ENCODE measurements at places on chromosomes 3 and 15.
A peak's percentile ranks its signal among the peaks of the same experiment; 100 is the strongest.

DNA sequence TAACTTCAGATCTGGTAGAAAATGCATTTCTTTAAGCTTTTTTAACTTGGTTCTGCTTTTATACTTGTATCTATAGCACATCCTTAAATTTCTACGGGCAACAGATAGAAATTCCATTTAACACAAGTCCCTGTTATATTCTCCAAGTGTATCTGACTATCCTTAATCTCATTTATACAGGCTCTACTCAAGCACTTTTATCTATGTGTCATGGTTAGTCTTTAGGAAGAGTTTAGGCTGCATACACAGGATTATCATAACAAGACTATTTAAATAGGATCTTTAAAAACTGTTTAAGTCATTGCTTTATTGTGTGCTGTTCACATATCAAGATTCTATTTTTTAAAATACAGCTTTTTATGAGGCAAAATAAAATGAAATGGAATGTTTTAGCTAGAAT lies 52.7 kb downstream of the SETD5 start:
- no peak for DNase-seq

DNA sequence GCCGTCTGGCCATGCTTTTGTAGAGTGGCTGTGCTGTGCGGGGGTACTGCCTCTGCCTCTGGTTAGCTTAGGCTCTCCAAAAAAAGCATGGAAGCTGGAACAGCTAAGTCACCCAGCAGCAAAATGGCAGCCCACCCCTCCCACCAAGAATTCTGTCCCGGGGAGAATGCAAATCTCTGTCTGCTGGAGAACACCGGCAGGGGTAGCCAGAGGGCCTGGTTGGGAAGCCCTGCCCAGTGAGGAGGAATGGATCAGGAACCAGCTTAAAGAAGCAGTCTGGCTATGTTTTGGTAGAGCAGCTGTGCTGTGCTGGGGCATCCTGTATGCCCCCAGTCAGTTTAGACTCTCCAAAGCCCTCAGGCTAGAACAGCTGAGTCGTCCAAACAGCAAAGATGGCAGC lies 56.2 kb upstream of the PTPRG start:
- no peak for DNase-seq

- DNase-seq: no peak
Observed at GRCh38 chr3:195897853-195898415, 10.4 kb downstream of the TNK2 start.

- DNase-seq: no peak
Observed at GRCh38 chr3:183142199-183142598, 20.3 kb downstream of the LAMP3 start.

GRCh38 chr3:66751842-66752241 lies 246.3 kb upstream of the KBTBD8 start:
- DNase-seq: no peak

- no peak for DNase-seq
Observed at GRCh38 chr15:25849157-25849921, 13.8 kb downstream of the ATP10A start.

DNA sequence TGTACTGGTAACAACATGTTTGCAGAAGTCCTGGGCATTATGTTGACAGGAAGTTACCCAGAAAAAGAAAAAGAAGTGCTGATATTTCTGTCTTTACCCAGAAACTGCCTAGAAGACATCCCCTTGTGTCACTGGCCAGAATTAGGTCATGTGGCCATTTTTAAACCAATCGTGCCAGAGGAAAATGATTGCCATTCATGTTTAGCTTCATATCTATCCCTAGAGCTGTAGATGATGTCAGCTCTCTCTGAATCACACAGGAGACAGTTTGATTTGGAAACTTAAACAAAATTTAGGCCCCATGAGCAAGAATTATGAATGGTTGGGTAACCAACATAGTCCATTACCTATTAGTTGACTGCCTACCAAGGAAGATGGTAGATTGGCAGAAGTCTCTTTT lies 8.9 kb upstream of the PLOD2 start:
- no peak for DNase-seq

GRCh38 chr15:58515807-58516206 lies 84.0 kb downstream of the LIPC start:
- DNase-seq: peak; percentile 18

DNA sequence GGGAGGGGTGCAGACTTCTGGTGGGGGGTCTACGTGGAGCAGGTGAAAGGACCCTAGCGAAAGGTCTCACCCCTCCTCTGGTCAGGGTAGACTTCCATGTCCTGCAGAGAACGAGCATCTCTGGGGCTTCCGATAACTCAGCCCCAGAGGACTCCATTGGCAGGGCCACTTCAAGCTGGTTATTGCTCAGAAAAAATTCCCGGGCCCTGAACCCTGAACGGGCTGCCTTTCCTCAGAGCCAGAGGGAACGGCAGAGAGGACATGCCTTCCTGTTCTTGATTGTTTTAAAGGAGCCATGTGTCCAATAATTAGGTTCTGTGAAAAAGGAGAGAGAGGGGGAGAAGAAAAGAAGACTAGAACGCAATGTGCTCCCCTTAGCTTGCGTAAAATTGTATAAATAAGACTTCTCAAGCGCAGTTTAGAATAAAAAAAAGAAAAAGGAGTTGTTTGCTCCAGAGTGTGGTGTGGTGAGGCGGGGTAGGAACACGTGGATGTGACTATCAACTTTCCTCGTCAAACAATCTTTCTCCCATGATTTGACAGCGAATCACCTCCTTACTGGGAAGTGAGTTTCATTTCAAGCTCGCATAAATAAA lies 193.4 kb upstream of the UBE2E1 start:
- DNase-seq: no peak

- DNase-seq: no peak
Observed at GRCh38 chr15:66838671-66839239, 136.7 kb downstream of the SMAD6 start.

GRCh38 chr3:146705225-146705624 lies 100.1 kb upstream of the PLSCR5 start:
- DNase-seq: no peak

- no peak for DNase-seq
Observed at GRCh38 chr15:52566889-52567288, 1.9 kb downstream of the ARPP19 start.

- no peak for DNase-seq
Observed at GRCh38 chr3:53803124-53803815, 42.9 kb downstream of the CHDH start.

- no peak for DNase-seq
Observed at GRCh38 chr15:33746203-33746602, 222.1 kb upstream of the CHRM5 start.

GRCh38 chr15:33425142-33425541 lies 114.4 kb downstream of the RYR3 start:
- DNase-seq: no peak

DNA sequence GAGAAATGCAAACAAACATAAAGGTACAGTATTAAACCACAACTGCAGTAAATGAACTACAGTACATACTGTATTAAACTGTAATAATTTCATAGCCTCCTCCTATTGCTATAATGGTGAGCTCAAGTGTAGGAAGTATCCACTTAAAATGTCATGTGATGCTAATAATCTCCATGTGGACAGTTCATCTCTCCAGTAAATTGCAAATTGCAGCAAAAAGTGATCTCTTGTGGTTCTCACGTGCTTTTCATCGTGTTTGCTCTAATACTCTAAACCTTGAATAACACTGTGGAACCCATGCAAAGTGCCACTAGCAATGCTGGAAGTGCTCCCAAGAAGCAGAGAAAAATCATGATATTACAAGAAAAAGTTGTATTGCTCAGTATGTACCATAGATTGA lies 9.2 kb upstream of the FNDC3B start:
- no peak for DNase-seq

GRCh38 chr15:37764733-37765191 lies 169.7 kb upstream of the TMCO5A start:
- no peak for DNase-seq

DNA sequence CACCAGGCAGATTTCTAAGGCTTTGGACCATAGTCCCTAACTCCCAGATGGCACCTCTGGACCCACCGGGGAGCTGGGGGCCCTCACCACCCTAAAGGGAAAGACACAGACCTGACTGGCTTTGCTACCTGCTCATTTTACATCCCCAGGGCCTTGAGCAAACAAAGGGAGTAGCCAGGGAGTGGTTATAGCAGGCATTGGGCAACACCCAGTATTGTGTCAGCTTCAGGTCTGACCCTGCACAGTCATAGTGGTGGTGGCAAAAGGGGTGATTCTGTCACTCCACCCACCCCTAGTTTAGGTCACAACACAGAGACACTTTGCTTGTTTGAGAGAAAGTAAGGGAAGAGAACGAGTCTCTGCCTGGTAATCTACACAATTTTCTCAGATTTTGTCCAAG lies 352.5 kb downstream of the DIPK2A start:
- DNase-seq: no peak

All from CD4-positive, alpha-beta T cell treated with Interferon gamma for 1 hour (primary cell).